ENCODE measurements at places on chromosomes 6 and 20.

GRCh38 chr20:58431134-58431533, 42.1 kb downstream of the VAPB start:
- no peak for DNase-seq

- DNase-seq = no peak
Observed at GRCh38 chr6:165635965-165636364, 27.1 kb downstream of the PDE10A start.

GRCh38 chr20:8602389-8603116, 466.3 kb upstream of the PLCB4 start:
- DNase-seq = no peak

- DNase-seq = no peak
Observed at GRCh38 chr6:125303512-125303854, 1.7 kb upstream of the HDDC2 start.
